ENCODE measurements at places on chromosomes 3 and 15. TPM values are rescaled to one million over a fixed set of nuclear protein-coding genes. Genes with fewer than 3 reads are reported as not detected.

DNA sequence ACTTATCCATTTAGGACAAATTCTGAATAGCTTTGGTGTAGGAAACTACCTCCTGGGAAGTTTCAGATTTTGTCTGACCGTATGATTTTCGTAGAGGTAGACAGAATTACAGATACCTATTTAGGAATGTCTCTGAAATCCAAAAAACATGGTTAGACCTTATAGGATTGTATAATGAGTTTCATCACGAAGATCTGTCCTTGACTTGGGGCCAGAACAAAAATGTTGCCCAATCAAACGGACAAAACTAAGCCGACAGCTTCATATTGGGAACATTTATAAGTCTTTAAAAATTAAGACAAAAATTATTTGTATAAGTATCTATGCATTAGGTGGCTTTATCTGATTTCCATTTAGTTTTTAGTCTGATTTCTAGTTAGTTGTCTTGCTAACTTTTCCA lies 32.6 kb downstream of the MNS1 start:
- no peak for DNase-seq

DNA sequence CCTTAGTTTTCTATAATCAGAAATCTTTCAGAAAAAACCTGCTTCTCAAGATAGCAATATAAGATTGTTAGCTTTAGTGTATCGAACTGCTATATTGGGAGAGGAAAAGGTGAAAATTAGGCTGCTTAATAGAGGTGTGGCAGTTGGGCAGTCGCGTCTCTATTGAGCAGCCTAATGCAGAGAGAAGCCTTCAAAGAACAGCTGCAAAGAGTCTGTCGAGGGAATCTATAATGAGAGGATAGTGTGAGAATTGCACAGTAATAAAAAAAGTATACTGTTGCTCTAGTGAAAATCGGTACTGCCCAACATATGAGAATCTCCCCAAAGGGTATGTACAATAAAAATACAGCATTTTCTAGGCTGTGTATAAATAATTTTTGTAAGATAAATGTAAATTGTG lies 184.4 kb downstream of the TCF12 start:
- no peak for DNase-seq

Gene DZIP1L
- polyA plus RNA-seq, result 26.7 TPM

Gene RAMAC
- polyA plus RNA-seq, result 44.1 TPM

DNA sequence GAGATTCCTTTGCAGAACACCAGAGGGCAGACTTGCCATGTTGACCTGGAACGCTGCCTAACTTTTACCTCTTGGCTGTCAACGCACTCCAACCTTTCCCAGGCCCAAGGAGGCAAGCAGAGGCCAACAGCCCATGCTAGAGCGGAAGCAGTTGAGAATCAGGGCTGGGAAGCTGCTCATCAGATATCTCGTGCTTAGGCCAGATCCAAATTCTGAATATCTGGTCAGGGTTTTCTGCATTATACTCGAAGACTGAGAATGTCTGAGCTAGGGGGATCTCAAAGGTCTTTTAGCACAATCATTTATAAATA lies 2.5 kb downstream of the XIRP1 start:
- peak; percentile 56 for DNase-seq

DNA sequence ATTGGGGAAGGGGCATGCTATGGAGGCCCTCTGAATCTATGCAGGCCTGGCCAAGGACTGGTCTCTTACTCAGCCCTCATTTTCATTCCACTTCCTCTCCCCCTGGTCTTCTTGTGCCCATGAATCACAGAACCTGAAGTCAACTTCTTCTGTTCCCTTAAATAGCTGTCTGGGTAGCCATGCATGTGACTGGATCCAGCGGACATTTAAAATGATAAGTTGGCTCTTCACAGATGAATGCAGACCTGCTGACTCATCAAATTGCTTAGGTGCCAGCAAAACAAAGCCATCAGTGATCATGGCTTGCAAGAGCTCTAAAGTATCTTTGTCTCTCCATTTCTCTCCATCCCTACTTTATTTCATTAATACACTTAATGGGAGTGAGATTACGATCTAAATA lies 90.1 kb upstream of the CADPS start:
- DNase-seq, result peak; percentile 38

Gene CCNL1
- 215 TPM for polyA plus RNA-seq

GRCh38 chr3:184099806-184100686 lies 3.2 kb downstream of the HTR3E start:
- DNase-seq, result no peak

DNA sequence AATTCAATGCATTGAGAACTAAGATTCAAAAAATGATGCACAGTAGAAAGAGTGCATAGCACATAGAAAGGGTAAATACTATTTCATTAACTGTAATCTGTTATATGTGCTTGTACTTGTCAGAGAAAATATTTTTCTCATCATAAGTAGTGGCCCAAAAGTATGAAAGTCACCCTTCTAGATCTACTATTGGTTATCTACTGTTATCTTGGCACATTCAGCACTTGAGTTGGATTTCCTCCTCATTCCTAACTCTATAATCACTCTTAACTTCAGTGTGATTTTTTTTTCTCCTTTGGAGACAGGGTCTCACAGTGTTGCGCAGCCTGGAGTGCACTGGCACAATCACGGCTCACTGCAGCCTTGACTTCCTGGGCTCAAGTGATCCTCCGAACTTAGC lies 194.4 kb downstream of the PCCB start:
- DNase-seq, result no peak

DNA sequence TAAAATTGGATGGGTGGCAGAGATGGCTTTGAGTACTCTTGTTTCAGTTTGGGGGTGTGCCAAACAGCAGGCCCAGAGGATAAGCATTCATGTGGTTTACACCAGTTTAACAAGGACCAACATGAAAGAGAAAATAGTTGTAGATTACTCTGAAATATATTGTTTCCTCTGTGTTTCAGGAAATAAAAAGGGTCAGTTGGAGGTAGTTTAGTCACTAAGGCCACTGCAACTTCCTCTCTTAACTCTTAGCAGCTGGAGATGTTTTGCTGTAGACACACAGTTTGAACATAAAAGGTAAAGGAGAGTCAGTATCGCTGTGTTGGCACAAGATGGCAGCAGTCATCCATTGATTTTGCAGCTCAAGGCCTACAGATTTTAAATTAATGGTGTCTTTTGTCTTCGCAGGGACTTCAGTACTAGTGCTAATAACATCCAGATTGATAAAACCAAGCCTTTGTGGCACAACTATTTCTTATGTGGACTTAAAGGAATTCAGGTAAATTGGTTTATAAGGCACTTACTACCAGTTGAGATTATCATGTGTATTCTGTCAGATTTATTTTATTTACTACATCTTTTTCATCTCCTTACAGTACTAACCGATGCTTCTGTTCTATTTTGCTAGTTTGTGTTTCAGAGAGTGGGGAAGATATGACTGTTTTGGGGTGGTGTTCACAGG lies 65.5 kb downstream of the GALK2 start:
- peak; percentile 84 for DNase-seq

Gene HIGD2B
- polyA plus RNA-seq, result not detected

- DNase-seq, result no peak
Measured at GRCh38 chr3:20104167-20104661, 64.0 kb downstream of the KAT2B start.

- DNase-seq, result no peak
Measured at GRCh38 chr3:170636400-170636973, 50.6 kb upstream of the SLC7A14 start.

Gene CASR
- 24.9 TPM for polyA plus RNA-seq

DNA sequence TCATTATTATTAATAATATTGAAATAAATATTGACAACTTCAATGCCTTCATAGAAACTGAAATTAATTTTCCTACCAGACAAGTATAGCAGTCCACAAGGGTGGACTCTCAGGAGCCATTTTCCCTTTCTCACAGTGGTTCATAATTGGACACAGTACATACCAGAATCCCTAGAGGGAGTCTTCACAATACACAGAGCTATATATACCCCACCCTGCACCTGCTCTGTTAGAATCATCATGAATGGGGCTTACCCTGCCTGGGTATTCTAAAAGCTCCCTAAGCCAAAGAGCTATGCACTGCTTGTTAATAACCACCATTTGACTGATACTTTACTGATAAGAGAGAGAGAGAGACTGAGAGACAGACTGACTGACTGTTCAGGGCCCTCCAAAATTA lies 134.9 kb downstream of the FEZF2 start:
- no peak for DNase-seq

GRCh38 chr3:71503525-71504249 lies 79.8 kb downstream of the FOXP1 start:
- DNase-seq, result no peak

Gene FGF7
- polyA plus RNA-seq, result 18.8 TPM

Gene LRRC34
- 18.1 TPM for polyA plus RNA-seq

DNA sequence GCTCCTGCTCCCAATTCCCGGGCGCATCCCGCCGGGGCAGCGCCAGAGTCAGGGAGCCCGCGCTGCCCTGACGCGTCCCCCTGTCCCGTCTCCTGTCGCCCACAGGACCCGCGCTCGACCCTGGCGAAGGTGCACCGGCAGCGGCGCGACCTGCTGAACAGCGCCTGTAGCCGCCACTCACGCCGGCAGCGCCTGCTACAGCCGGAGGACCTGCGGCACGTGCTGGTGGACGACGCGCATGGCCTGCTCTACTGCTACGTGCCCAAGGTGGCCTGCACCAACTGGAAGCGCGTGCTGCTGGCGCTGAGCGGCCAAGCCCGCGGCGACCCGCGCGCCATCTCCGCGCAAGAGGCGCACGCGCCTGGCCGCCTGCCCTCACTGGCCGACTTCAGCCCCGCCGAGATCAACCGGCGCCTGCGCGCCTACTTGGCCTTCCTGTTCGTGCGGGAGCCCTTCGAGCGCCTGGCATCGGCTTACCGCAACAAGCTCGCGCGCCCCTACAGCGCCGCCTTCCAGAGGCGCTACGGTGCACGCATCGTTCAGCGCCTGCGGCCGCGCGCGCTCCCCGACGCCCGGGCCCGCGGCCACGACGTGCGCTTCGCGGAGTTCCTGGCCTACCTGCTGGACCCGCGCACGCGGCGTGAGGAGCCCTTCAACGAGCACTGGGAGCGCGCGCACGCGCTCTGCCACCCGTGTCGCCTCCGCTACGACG lies 16.9 kb downstream of the C3orf22 start:
- no peak for DNase-seq

Gene IL17RD
- polyA plus RNA-seq, result 66.6 TPM

- DNase-seq, result no peak
Measured at GRCh38 chr15:30979457-30979856, 12.0 kb downstream of the MTMR10 start.

GRCh38 chr3:13414040-13414729 lies 5.9 kb downstream of the NUP210 start:
- no peak for DNase-seq

Gene TMEM212
- 0.32 TPM for polyA plus RNA-seq

- peak; percentile 97 for DNase-seq
Measured at GRCh38 chr15:31326156-31326874, at the start of gene KLF13. TSS of gene KLF13 (plus strand) at chr15:31326835. CDS start at chr15:31327213, 378 bp downstream.

DNA sequence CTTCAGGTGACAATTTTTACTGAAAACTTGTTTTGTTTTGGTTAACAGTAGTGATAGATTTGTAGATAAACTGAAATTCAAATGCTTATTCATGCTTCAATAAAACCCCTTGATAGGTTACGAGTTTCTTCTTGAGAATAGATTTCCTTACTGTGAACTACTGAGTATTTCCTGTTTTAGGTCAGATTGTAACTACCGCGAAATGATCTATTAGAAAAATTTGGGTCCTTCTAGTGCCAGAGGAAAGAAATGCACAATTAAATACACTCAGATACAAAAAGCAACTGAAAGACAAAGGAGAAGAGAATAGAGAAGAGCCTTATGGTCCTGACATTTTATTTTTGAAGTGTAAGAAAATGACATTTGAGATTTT lies 251.7 kb upstream of the TBL1XR1 start:
- no peak for DNase-seq

Gene RAB11A
- 288 TPM for polyA plus RNA-seq

GRCh38 chr3:71090207-71090606 lies 493.3 kb downstream of the FOXP1 start:
- DNase-seq, result no peak

Gene PLCB2
- polyA plus RNA-seq, result 10.8 TPM

GRCh38 chr15:59399465-59400102 lies 26.9 kb upstream of the MYO1E start:
- DNase-seq, result no peak

Gene GRIP2
- polyA plus RNA-seq, result 1.7 TPM

Gene LSAMP
- polyA plus RNA-seq, result 14.2 TPM

Gene PCOLCE2
- 6.0 TPM for polyA plus RNA-seq

DNA sequence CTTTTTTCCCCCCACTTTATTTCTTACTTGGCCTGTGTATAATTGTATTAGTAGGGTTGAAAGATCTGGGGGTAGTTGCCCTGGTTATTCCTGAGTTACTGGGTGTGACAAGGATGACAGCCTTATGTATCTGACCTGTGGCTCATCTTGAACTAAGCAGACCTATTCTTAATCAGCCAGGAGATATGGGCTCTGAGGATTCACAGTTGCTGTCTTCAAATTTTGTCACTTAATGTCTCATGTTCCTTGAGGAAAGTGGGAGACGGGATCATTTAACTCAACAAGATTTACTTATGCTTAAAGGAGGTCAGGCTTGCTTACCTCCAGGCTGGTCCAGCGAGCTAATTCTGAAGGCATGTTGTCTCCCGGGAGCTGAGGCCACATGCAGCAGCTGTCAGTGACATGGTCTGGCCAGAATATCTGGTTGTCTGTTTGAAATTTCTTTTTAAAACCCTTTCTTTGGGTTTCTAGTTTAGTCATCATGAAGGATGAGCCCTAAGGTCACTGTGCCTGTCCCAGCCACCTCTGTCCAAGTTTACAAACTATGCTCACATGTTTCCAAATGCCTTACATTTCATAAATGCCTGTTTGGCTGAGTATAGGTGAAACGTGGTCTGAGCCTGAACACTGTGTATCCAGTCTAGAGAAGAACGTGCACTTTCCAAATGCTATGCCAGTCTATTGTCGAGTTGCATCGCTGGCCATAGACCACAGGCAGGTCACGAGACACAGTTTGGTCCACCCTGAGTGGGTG lies 26.8 kb downstream of the LRTM1 start:
- DNase-seq, result no peak

Gene ZNF502
- polyA plus RNA-seq, result 16.8 TPM

GRCh38 chr3:112687616-112688015 lies 46.7 kb upstream of the CCDC80 start:
- DNase-seq, result no peak

DNA sequence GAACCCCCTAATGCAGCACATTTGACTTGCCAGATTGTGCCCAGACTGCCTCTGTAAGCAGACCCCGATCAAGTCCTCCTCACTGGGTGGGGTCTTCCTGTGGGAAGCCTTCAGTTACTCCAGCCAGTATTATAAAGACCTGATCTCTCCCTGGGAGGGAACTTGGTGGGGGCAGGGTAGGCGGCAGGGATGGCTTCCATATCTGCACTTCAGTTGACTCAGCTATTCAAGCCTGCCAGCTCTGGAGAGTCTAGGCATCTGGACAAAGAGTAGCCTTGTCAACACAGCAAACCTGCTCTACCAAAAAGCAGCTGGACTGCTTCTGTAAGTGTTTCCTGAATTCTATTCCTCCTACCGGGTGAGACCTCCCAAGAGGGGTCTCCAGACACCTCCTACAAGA lies 21.0 kb upstream of the SLC25A38 start:
- no peak for DNase-seq

DNA sequence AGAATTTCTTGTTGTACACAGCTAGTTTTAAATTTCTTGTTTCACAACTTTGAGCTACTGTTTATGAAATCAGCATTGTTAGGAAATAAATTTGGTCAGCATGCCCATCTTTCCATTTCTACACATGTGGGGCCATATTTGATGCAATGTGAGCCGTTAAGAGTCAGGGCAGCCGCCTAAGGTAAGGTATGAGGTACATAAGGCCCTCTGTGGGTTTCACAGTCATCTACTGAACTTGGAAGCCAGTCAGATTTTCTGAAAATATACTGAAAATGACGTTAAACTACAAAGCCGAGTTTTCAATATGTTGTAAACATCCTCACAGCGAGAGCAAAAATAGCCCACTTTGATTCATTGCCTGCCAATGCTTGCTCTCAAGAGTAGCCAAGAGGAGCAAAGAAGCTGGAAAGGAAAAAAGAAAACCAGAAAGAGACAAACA lies 94.7 kb upstream of the PDZRN3 start:
- DNase-seq, result no peak
